Uterus (tissue), 4 donors: ENCODE measurements at places on chromosomes 2 and 18. TPM values are rescaled to one million over a fixed set of nuclear protein-coding genes. Genes with fewer than 3 reads are reported as not detected.

DNA sequence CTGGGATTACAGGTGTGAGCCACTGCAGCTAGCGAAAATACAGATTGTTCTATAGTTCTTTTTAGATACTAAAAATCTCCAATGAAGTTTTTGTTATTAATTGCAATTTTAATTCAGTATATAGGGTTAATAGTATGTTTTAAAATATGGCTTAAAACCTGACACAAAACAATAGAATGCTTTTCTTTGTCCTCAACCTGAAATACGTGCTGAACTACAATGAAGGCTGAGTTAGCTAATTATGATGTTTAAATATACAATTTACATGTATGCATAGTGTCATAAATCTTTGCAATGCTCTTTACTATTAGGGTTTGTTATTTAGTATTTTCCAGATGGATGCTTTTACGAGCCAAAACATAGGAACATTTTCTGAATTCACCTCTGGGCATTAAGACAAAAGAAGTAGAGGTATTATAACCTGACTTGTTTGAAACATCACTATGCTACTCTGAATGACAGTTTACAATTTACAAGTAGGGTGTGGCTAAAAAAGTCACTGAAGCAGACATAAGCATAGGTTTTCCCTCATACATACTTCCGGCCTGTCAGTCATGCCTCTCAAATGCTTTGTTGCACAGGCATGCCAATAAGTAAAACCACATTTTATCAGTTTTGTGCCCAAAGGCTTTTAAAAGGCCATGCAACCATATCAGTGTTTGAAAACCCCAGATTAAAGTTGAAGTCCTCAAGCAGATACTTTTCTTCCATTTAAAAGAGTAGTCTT, 168.3 kb downstream of the OTX1 start:
- no peak for DNase-seq

Gene PLCD4
- 2.4 TPM for total RNA-seq

DNA sequence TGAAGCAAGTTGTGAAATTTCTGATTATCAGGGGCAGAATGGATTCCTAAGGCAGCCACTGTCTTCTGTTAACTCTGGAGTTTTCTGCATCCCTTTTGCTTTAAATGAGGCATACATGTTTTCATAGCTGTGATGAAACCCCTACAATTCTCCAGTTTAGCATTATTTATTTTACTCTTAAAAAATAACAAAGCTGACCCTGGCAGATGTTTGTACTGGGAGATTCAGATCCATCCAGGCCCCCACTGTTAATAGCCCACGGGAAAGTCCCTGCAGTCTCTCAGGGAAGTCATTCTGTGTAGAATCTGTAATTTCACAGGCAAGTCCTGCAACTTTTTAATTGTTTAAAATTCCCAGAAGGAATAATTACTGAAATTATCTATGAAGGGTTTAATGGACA, 353 bp upstream of the SULT1C4 start:
- no peak for DNase-seq

Gene SMPD4
- total RNA-seq = 74.9 TPM

Gene UGT1A1
- total RNA-seq = not detected

Gene IL1B
- not detected for total RNA-seq

Gene SGO2
- total RNA-seq = 12.5 TPM

DNA sequence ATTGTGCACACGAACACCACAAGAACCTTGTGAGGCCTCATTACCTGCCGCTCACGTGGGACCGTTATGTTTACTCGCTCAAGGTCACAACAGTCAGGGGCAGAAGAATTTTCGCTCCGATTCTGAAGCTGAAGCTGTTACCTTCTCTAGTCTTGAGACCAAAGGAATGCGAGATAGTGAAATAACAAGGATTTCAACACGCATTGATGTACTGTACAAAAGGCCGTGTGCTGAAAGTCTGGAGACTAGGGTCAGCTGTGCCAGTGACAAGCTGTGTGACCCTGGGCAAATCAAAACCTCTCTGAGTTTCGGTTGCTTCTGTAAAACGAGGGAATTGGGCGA, 583 bp downstream of the NEMP2 start:
- DNase-seq = no peak

DNA sequence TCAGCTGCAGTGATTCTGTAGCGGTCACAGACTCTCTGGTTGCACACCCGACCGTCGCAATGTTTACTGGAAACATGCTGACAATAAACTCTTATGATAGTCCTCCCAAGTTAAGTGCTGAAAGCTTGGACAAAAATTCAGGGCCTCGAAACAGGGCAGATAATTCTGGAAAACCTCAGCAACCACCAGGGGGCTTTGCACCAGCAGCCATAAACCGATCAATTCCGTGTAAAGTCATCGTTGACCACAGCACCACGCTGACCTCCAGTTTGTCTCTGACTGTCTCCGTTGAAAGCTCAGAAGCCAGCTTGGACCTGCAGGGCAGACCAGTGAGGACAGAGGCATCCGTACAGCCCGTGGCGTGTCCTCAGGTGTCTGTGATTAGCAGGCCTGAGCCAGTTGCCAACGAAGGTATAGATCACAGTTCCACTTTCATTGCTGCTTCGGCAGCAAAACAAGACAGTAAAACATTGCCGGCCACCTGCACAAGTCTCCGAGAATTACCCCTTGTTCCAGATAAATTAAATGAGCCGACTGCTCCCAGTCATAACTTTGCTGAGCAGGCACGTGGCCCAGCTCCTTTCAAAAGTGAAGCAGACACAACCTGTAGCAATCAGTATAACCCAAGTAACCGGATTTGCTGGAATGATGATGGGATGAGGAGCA, 166.1 kb downstream of the ASXL3 start:
- DNase-seq = no peak

Gene RAB10
- 108 TPM for total RNA-seq

DNA sequence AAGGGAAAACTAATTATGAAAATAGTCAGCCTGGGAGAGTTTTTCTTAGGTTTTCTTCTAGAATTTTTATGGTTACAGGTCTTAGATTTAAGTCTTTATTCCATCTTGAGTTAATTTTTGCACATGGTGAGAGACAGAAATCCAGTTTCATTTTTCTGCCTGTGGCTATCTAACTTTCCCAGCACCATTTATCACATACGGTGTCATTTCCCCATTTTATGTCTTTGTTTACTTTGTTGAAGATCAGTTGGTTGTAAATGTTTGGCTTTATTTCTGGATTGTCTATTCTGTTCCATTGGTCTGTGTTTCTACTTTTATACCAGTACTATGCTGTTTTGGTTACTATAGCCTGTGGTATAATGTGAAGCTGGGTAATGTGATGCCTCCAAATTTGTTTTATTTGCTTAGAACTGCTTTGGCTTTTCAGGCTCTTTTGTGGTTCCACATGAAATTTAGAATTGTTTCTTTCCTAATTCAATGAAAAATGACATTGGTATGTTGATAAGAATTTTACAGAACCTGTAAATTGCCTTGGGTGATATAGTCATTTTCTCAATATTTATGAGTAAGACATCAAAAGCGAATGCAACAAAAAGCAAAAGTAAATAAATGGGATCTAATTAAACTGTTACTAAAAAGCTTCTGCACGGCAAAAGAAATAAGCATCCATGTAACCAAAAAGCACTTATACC, 146.1 kb upstream of the NOL4 start:
- no peak for DNase-seq

GRCh38 chr2:179981085-179981484, 26.0 kb downstream of the CWC22 start:
- no peak for DNase-seq

Gene DNAJC10
- 23.1 TPM for total RNA-seq

Gene WIPF1
- 29.4 TPM for total RNA-seq

GRCh38 chr18:11155034-11155759, 5.8 kb upstream of the PIEZO2 start:
- DNase-seq = no peak

Gene IL36A
- not detected for total RNA-seq

GRCh38 chr2:64913357-64913869, 75.8 kb upstream of the SLC1A4 start:
- no peak for DNase-seq

DNA sequence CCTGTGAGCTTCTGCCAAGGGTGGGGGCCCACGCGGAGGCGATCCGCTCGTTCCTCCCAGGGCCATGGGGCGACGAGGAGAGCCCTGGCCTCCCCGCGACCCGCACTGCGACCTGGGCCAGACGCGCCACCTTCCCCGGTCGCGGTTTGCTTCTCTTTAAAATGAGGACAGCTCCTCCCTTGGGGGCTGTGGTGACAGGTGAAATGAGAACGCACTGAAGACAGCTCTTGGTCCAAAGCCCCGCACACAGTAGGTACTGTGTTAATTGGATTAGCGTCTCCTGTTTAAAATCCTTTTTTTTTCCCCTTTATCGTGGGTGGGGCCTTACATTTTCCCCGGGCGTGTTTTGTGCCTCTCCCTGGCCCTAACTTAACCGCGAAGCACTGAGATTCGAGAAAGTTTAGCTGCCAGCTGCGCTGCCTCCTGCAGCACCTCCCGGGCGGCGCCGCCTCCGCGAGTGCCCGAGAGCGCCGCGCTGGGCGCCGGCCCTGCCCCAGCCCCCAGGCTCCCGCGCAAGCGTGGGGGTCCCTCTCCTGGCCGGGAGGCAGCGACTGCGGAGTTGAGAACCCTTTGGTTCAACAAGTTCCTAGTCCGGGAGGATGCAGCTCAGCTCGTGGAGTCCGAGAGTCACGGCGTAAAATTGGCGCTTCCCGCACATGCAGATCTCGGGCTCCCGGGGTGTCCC, 1.1 kb downstream of the HPCAL1 start:
- peak; percentile 65 for DNase-seq

DNA sequence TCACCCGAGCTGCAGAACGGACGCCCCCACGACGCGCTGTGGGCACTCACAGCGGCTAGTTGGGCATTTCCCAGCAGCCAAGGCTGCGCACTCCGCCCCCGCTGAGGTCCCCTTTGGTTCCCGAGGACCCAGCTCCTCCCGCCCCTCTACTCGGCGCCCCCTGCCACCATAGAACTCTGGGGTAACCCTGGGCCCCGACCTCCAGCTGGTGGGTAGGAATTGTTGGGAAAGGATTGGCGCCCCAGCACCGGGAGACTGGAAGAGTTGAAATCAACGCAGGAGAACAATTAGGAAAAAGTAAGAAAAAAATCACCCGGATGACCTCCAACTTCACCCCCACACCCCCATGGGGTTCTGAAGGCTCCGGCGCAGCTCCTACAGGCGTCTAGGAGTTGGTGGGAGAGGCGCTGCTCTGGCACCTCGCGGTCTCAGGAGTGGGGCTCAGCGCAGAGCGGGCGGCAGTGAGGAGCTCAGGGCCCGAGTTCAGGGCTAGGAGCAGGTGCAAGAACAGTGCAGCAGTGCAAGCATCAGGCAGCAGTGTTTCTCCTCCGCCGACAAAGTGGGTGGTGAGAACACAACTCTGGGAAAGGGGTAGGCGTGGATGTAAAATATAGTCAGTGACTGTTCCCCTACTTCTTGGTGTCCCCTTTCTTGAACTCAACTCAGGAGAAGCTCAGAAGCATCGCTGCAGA, 14.0 kb downstream of the POU3F3 start:
- no peak for DNase-seq

DNA sequence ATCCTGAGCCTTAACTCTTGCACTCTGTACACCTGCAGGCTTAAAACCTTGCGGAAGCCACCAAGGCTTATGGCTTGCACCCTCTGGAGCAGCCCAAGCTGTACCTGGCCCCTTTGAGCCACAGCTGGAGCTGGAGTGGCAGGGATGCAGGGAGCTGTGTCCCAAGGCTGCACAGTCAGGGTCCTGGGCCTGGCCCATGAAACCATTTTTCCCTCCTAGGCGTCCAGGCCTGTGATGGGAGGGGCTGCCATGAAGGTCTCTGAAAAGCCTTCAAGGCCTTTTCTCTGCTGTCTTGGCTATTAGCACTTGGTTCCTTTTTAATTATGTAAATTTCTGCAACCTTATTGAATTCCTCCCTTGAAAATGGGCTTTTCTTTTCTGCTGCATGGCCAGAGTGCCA, 56.4 kb downstream of the FAM124B start:
- no peak for DNase-seq

GRCh38 chr2:53210538-53210937, 557.1 kb upstream of the CHAC2 start:
- DNase-seq = no peak

- DNase-seq = no peak
These were observed 210.6 kb downstream of the C1D start for GRCh38 chr2:67851956-67852824.

DNA sequence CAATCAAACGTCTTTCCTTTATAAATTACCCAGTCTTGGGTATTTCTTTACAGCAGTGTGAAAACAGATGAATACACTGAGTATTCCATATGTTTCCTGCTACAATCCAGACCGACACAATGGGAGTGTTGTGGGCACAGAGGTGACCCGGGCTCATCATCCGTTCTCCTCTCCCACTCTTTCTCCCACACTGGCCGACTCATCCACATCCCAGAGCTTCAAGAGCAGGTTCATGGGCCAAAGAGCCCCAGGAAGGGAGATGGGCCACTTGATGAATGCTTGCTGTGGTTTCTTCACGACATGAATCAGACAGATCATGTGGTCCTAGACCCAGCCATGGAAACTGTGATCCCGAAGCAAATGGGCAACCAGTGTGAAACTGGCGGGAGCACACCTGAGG, 4.1 kb upstream of the COPS8 start:
- DNase-seq = no peak

- peak; percentile 34 for DNase-seq
These were observed 26.0 kb downstream of the CTAGE1 start for GRCh38 chr18:22391407-22392345.
